ENCODE measurements at places on chromosomes 11 and 22.

GRCh38 chr11:11587122-11587521 is 34.7 kb downstream of the GALNT18 start:
- no peak for DNase-seq

- no peak for DNase-seq
Measured at GRCh38 chr11:17102462-17102861, 25.0 kb upstream of the RPS13 start.

GRCh38 chr11:128574576-128575011 is 12.8 kb downstream of the ETS1 start:
- DNase-seq: no peak

DNA sequence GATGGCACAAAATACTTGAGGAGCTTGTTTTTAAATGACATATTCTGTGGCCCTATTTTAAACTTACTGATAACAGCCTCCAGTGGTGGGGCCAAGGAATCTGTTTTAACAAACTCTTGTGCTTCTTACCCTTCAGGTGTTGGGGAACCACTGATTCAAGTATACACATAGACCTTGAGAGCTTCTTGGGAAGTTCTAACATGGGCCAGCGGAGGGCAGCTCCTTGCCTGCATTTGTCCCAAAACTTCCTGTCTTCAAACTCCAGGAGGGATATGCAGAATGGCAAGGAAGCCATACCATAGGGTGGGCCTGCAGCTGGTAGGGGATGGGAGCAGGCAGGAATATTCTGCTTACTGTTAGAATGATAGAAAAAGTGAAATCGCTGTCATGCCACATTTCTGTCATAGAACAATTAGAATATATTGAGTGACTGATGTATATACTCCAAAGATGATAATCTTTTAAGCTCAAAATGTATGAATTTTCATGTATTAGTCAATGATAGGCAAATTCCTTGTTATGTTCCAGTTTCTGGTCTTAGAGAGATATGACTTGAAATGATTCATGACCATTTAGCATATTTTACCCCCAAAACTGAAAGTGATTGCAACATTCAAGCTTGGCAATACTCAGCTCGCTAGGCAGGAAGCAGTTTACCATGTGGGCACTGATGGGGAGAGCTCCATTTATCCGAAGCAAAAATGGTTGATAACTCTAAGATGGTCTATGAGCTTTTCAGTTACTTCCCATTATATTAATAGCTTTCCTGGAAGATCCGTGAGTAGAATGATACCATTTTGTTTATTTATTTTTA is 9.2 kb downstream of the EXT2 start:
- no peak for DNase-seq

DNA sequence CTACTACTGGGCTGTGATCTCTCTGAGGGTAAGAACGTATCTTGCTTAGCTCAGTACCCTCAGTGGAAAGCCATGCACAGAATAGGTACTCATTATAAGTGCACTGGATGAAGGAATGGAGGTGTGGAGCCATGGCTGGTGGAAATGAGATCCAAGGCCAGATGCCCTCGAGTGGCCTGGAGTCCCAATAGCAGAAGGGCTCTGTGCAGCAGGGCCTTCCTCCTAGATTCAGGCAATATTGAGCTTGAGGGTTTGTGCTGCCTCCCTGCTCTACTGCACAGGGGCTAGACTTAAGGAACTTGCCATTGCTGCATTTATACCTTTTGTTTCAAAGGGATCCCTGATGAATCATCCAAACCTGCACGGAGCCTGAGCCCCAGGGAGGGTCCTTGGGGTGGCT is 33.6 kb upstream of the TUB start:
- DNase-seq: no peak

DNA sequence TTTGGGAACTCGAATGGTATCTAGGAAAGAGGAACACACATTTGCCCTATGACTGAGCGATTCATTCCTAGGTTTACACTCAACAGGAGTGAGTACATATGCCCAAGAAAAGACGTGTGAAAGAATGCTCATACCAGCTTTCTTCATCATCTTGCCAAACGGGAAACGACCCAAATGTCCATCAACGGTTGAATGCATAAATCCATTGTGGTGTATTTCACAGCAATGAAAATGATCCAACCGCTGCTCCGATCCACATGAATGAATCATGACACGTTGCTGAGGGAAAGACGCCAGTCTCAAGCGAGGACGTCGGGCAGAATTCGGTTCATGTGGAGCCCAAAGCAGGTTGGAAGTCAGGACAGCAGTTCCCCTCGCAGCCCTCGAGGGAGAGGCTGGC is 71.5 kb downstream of the CYTH4 start:
- no peak for DNase-seq

GRCh38 chr11:92253945-92254344 is 29.3 kb downstream of the FAT3 start:
- no peak for DNase-seq

DNA sequence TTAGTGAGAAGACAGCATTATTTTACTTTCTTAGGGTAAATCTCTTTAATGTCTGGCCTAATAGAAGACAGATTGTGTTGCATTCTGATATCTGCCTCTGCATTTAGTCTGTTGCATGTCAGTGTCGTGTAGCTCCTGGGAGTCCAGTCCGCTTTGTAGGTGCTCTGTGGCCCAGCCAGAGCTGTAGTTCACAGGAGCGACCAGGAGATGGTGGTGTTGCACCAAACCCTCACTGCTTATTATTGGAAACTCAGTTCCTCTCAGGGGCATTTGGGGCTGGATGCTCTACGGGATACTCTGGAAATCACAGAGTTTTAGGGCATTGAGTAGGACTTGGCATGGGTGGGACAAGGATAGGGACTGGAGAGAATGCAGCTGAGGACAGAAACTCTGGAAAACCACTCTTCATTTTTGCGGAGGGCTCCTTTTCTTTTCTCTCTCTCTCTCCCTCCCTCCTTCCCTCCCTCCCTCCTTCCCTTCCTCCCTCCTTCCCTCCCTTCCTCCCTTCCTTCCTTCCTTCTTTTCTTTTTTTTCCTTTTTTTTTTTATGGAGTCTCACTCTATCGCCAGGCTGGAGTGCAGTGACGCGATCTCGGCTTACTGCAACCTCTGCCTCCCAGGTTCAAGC is 21.7 kb downstream of the MIAT start:
- peak; percentile 74 for DNase-seq

DNA sequence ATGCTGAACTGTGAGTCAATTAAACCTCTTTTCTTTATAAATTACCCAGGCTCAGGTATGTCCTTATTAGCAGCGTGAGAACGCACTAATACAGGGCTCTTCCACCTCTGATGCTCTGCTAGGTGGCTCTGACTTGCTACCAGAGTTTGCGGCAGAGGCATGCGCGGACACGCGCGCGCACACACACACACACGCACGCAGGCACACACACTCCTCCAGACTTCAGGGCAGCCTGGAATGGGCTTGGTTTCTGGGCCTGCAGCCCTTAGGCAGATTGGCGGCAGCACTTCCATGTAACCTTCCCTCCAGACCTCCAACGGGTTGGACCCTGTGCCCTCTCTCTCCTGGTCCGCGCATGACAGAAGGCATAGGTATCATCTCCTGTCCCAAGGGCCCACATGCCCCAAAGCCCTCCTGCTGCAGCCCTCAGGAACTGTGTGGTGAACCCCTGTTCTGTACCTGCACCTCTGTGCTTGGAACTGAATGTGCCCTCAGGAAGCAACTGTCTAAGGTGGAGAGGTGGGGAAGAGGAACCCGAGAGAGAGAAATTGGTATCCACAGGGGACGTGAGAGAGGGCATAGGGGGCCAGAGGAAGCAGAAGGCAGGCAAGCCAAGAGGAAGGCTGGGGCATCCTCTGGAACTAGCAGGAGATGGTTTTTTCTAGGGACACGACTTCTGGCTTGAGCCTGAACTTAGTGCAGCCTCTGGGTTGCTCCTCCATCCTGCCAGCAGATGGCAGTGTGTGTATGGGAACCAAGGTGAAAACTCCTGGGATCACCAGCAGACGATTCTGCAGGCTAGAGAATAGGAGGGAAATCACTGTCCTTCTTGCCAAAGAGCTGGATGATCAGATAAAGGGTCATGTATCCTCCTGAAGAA is 23.4 kb upstream of the RIC3 start:
- peak; percentile 29 for DNase-seq

DNA sequence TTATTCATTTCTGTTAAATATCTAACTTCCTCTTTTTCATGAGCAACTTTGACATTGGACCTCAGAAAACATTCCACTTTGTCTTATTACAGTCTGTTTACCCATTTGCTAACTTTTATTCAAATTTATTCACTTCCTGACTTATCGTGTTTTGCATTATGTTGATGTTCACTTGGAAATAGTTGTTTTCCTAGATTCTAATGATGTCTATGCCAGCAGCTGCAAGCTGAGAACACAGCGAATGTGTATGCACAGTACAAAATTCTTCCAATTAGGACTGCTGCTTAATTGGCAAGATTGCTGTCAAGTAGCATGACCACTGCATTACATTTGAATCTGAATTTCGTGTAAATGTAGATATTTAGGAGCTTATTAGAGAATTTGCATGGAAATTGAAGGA is 61.5 kb upstream of the GRIA4 start:
- DNase-seq: no peak

DNA sequence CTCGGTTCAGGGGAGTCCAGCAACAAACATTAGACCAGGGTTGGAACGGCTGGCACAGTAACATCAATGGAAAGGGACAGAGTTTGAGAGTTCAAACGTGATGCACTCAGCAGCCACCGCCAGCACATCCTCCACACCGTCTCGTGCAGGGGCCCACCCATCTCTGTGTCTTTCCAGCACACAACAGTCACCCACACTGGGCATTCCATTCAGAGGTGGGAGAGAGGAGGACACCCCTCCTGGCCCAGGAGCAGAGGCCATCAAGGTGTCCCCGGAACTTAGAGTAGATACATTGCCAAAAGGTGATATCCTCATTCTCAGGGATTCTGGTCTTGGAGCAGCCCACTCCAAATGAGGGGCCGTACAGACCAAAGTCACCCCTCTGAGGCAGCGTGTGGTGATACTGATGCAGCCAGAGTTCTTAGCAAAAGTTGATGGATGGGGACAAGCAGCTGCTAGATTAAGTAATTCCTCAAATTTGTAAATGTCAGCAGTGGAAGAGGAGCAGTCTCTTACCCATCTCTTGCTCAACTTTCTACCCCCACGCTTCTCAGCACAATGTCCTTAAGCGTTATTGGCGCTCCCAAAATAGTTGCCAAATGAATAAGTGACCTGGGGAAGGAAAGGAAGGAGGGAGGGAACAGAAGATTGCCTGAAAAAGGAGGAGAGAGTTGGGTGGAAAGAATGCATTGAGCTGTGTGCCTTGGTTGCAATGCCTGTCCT is 5.5 kb downstream of the SNAP29 start:
- DNase-seq: no peak

- DNase-seq: no peak
Measured at GRCh38 chr11:32526760-32527159, 56.9 kb upstream of the EIF3M start.

DNA sequence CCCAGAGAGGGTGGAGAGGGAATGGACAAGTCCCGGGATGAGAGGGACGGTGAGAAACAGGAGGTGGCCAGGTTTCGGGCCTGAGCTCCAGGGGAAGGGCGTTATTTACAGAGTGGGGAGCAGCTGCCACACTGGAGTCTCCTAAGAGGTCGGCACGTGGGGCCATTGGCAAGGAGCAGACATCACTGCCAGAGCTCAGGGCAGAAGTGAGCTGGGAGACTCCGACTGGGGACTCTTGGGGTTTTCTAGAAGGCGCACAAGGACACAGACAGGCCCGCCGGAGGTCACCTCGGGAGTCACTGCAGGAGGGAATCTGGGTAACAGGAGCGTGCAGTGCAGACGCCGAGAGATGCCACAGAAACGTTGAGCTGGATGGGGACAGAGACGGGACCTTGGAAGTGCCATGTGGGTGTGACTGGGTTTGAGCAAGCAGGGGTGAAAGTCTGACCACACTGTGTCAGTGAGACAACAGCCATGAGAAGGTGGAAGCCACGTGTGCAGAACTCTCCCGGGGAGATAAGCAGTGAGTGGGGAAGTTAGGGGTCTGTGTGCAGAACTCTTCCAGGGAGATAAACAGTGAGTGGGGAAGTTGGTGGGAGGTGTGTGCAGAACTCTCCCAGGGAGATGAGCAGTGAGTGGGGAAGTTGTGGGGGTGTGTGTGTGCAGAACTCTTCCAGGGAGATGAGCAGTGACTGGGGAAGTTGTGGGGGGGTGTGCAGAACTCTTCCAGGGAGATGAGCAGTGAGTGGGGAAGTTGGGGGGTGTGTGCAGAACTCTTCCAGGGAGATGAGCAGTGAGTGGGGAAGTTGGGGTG is 187.5 kb downstream of the SHANK2 start:
- DNase-seq: no peak

- DNase-seq: no peak
Measured at GRCh38 chr22:25350551-25350971, 131.1 kb downstream of the CRYBB2 start.

- no peak for DNase-seq
Measured at GRCh38 chr22:36846949-36847348, 13.9 kb upstream of the NCF4 start.

DNA sequence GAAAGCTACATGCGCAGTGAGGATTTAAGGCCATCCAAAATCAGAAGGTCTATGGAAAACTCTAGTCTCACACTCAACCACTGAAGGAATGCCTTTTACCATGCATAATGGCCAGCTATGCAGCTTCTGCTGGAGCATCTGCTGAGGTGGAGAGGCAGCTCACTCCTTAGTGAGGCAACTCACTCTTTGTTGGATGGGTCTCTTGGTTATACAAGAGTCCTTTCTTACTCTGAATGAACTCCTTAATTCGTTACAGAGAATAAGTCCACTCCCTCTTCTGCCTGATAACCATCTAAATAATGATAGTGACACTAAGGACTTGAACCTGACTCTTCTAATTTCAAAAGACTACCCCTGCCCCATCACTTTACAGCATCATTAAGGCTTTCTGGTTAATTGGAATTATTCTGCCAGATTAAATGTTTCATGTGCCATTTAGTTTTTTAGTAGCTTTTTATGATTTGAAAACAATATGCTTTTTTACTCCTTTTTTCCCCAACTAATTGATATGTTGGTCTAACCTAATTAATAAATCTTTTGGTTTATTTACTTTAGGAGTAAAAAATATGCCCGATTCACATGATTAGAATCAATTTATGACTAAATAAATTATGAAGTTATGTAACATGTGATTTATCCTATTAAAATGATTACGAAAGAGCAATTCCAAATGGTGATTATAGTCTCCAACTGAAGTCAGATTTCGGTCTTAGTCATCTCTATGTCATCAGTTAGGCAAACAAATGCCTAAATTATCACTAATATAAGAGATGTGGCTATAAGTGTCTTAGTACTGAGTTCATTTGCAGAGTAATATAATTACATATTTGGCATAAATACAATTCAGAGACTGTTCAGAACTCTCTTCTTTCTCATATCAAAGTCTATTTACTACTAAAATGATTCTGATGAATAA is 286.7 kb upstream of the CCDC90B start:
- DNase-seq: no peak
